Stimulated activated CD4-positive, alpha-beta T cell treated with anti-CD3 and anti-CD28 coated beads, Interleukin-2, amount 100 ng/mL, for 48 hours (primary cell): ENCODE measurements at places on chromosomes 5 and 9.

DNA sequence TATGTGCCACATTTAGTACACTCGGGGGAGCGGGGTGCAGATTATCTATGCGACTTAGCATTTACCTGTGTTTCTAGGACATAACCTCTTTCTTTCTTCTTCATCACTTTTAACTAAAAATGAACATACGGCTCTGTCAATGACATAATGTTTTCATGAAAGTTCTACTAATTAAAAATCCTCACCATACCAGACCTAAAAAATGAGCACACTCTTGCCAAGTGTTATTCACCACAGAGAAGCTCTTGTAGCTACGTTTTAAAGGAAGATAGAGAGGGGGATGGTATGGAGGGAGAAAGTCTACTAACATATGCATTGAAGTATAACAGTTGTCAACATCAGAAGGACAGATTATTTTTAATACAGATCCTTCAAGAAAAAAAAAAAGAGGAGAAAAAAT is 1.6 kb downstream of the CDH10 start:
- DNase-seq: no peak

- no peak for DNase-seq
Measured at GRCh38 chr5:133602835-133603380, 9.4 kb downstream of the FSTL4 start.

GRCh38 chr5:27403243-27403882 is 365.0 kb upstream of the CDH9 start:
- no peak for DNase-seq

DNA sequence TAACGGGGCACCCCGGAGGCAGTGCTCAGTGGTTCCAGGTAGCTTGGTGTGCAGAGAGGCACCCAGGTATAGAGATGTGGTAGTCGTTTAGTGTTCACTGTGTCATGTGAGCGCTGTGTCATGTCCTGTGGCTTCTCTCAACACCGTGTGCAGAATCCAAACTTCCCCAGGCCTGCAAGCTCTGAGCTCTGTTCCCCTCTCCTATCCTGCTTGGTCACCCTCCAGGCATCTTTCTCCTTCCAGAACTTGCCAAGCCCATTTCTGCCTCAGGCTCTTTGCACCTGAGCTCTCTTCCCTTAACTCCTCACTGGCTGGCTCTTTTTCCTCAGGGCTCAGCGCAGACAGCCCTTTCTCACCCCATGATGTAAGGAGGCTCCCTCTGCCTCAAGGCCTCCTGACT is 64.8 kb downstream of the CARTPT start:
- DNase-seq: no peak

- DNase-seq: no peak
Measured at GRCh38 chr5:78811121-78811817, 162.7 kb upstream of the LHFPL2 start.

DNA sequence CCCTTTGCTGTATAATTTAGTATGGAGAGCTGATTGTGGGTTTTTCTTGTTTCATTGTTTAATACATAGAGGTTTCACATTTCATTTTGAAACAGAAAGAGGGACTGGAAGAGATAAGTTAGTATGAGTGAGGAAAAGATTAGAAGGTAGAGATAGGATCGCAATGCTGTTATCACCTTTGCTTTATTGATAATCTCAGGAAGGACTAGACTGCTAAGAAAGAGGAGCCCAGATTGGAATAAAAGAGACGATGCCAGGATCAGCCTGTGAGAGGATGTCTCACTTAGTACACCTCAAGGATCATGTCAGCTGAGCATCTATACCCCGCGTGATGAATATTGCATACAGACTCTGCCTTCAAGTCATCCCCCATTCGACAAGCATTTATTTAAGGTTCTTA is 178.0 kb upstream of the DMAC1 start:
- no peak for DNase-seq

DNA sequence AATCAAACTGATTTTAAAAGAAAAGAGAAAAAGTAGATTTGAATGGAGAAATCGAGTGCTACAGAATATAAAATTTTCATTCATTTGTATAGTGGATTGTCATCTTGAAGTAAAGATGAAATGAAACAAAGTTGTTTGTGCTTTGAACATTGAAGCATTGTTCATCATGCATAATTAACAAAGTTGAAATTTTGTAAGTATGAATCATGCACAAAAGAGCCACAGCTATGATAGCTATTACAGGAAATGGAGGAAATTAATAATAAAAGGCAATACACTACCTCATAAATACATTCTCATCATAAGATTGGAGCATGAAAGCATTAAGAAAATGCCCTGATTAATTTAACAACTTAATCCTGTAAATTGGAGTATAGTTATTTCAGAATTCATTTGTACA is 153.4 kb upstream of the TLX3 start:
- DNase-seq: no peak

DNA sequence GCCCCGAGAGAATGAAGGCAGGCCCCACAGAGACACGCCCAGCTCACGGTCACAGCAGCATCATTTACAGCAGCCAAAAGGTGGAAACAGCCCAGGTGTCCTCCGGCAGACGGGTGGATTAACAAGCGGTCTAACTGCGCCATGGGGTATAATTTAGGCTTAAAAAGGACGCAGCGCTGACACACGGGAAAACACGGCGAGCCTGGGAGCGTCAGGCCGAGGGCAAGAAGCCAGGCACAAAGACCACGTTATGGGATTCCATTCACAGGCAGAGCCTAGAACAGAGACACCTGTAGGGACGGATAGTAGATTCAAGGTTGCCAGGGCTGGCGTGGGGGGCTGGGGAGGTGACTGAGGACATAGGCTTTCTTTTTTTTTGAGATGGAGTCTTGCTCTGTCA is 36.9 kb upstream of the TMEM250 start:
- DNase-seq: no peak

- peak; percentile 30 for DNase-seq
Measured at GRCh38 chr5:96936431-96937320, 796 bp downstream of the LNPEP start.

DNA sequence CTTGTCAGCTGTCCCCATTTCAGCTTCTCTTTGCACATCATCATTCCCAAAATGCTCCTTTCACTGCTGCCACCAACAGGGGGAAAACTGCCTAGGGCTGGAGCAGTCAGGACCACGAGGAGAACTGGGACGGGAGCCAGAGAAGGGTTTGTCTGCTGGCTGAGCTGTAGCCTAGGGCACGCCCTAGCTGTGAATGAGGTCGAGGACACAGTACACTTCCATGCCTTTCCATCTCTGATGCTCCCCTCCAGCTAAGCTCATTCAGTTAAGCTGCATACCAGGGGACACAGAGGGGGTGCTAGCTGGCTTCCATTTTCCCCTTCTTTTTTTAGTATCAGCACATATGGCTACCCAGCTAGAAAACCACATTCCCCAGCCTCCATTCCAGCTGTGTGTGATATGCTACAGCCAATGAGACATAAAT is 64.7 kb downstream of the STK10 start:
- DNase-seq: no peak

- no peak for DNase-seq
Measured at GRCh38 chr5:171633776-171634470, 151.7 kb upstream of the SMIM23 start.

DNA sequence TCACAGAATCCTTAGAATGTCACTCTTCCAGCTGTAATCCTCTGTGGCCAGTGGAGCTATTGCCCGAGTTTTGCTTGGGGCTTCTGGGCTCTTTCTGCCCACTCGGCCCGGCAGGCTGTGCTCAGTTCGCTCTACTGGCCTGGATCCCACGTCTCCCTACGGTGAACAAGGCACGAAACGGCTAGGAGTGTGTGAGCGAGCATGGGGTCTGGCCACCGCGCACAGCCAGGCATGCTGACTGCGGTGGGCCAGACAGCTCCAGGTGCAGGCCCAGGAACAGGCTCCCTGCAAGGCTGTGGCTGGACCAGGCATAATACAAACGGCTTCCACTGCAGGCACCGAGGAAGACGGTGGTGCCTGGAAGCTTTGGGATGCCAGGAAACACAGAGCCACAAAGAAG is 2035.5 kb upstream of the ACO1 start:
- DNase-seq: no peak

DNA sequence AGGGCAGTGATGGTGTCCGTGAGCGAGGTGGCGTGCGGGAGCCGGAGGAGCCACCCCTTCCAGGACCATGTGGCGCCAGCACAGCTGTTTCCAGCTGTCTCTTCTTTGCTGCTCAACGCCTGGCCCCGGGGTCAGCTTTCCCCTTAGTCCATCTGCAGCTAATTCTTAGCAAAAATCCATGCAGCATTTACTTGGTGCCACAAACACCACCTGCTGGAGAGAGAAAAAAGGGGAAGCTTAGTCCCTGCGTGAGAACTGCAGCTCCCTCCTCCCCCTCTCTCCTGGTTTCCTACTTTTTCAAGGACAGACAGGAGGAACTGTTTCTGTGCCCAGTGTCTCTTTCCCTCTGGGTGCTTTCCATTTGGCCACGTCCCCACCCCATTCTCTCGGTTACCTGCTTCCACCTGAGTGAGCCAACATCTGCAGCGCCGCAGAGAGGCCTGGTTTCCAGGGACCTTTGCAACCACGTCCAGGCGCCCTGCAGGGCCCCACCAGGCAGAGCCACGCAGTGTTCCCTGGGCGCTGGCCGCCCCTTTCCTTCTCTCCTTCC is 3.4 kb downstream of the SLC6A19 start:
- DNase-seq: no peak

- DNase-seq: no peak
Measured at GRCh38 chr9:113734826-113735225, 141.3 kb upstream of the ZNF618 start.

- no peak for DNase-seq
Measured at GRCh38 chr5:13143630-13144029, 800.9 kb downstream of the DNAH5 start.

DNA sequence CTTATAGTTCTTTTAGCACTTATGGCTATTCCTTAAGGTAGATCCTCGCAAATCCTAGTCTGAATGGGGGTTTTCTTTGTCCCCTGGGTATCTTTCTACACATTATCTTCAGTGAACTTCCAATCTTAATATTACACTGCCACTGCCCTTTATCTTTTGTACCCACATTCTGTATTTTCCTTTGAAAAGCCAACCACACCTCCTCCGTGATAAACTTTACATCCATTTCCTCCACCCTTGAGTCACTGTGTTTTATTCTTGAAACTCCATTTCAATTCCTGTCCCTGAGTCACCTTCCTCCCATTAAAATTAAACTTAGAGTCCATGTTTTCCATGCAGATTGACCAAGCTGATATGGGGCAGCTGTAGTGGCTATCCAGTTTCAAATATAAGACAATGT is 43.2 kb upstream of the RICTOR start:
- no peak for DNase-seq

DNA sequence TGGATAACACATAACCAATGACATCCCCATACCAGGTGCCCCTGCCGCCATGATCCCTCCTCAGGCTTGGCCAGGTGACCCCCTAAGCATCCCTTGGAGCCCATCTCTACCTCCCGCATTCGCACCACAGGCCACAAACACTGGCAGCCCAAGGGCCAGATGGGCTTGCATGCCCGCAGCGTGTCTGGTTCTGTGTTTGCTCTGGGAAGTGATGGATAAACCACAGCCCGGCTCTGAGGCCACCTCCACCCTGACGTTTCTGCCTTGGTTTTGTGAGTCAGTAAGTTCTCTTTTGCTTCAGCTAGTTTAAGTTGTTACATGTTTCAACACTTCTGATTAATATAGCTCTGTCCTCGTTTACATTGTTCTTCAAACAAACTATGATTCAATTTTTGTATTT is 172.4 kb upstream of the PHYKPL start:
- no peak for DNase-seq

GRCh38 chr5:147339313-147339712 is 104.5 kb downstream of the STK32A start:
- DNase-seq: no peak

DNA sequence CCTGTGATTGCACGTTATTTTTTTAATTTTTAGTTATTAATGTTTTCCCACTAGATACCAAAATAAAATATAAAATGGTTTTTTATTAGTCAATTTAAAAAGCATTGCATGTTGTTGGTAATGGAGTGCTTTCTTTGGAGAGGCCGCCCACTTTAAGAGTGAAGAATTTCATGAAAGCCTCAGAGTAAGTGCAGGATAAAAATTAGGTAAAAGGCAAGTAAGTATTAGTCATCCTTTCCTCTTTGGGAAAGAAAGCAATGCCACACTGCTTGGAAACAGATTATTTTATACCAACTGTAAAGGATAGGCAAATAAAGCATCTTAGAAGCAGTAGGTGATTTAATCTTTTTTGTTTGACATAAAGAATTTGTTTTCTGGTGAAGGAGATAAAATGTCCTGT is 62.9 kb downstream of the HSD17B4 start:
- no peak for DNase-seq

DNA sequence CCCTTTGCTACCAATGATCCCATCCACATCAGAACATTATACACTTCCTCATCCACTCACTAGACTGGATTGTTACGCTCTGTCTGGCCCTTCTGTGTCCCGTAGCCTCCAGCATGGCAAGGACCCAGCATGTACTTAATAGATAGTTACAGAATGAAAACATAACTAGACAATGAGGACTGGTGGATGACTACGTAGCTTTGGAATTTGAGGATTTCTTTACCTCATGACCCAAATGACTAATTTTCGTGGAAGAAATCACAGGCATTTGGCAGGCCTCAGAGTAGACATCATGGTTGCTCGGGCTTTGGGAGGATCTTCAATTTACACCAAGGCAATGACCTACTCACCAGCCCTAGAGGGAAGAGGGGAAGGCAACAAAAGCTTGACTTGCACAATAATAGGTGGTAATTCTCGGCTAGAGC is 299.8 kb downstream of the TLE1 start:
- DNase-seq: no peak

- no peak for DNase-seq
Measured at GRCh38 chr5:143921525-143922311, 109.8 kb downstream of the HMHB1 start.

- no peak for DNase-seq
Measured at GRCh38 chr5:140111011-140111858, 2.7 kb upstream of the PURA start.

- no peak for DNase-seq
Measured at GRCh38 chr5:150672884-150673275, 11.8 kb downstream of the MYOZ3 start.
